ENCODE measurements at places on chromosomes 2 and 18.

GRCh38 chr18:37567061-37567993, 1.7 kb upstream of the CELF4 start:
- no peak for DNase-seq

DNA sequence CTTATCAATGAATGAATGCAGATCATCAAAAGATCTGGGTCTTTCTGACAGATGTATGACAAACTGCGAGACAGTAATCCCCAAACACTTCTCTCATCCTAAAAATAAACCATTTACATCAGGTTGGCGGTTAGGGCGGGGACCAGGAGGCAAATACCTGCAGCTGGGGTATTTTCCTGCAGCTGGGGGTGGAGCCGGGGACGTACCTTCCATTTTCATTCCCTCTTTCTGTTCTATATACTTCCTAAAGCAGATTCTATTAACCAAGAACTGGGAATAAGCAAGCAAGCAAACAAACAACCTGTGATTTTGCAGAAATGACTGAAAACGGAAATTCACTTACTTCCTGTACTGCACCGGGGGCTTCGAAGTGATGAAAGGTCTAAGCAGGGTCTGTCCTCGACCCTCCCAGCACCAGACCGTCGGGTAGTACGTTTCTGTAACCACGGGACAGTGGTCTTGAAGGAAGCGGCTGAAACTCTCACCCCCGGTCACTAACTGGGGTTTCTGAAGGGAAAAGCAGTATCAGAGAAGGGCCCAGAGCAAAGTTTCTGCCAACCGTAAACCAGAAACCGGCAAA, 1.2 kb downstream of the ABHD3 start:
- peak; percentile 12 for DNase-seq

- DNase-seq: no peak
Measured at GRCh38 chr18:67733088-67733487, 216.6 kb upstream of the DSEL start.

GRCh38 chr18:58793361-58793760, 71.3 kb upstream of the ZNF532 start:
- no peak for DNase-seq

GRCh38 chr2:31525876-31526275, 54.9 kb downstream of the SRD5A2 start:
- DNase-seq: no peak

GRCh38 chr2:216505133-216506106, 6.8 kb downstream of the RPL37A start:
- no peak for DNase-seq

- no peak for DNase-seq
Measured at GRCh38 chr2:71962911-71963694, 184.6 kb downstream of the CYP26B1 start.
